ENCODE measurements at places on chromosomes 7 and 10.

- no peak for DNase-seq
Observed at GRCh38 chr7:126803990-126804389, 448.8 kb downstream of the GRM8 start.

GRCh38 chr10:57142925-57143576 is 782.0 kb upstream of the ZWINT start:
- DNase-seq: no peak

- no peak for DNase-seq
Observed at GRCh38 chr10:30190577-30191552, 131.5 kb upstream of the JCAD start.

GRCh38 chr7:16999541-17000267 is 117.9 kb upstream of the AGR3 start:
- no peak for DNase-seq

- no peak for DNase-seq
Observed at GRCh38 chr7:101174322-101174854, 5.7 kb downstream of the NAT16 start.

DNA sequence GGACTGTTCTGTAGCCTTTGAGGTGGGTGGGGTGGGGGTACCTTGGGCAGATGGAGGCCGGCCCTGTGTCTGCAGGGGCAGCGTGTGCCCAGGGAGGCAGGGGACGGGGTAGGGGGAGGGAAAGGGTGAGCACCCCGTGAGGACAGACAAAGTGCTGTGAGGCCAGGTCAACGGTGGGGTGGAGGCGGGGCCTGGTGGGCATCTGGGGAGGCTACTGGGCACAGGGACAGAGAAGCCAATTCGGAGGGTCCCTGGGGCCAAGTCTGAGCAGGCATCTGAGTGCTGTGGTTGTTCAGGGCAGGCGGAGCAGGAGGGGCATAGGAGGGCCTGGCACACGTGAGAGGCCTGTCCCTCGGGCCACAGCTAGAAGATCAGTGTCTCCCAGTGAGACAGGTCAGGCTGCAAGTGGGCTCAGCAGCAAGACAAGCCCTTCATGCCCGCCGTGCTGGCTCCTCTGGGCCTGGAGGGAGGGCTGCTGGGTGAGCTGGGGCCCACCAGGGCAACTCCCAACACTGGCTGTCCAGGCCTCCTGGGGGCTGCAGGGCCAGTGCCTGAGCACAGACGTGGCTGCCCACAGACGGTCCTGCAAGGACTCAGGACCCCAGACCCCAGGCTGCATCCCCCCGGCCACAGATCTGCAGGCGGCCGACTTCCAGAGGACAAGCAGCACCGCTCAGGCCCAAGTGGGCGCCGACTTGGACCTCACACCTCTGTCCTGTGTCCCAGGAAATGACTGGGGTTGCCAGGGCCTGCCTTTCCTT is 26.4 kb upstream of the KNDC1 start:
- DNase-seq: peak; percentile 20

DNA sequence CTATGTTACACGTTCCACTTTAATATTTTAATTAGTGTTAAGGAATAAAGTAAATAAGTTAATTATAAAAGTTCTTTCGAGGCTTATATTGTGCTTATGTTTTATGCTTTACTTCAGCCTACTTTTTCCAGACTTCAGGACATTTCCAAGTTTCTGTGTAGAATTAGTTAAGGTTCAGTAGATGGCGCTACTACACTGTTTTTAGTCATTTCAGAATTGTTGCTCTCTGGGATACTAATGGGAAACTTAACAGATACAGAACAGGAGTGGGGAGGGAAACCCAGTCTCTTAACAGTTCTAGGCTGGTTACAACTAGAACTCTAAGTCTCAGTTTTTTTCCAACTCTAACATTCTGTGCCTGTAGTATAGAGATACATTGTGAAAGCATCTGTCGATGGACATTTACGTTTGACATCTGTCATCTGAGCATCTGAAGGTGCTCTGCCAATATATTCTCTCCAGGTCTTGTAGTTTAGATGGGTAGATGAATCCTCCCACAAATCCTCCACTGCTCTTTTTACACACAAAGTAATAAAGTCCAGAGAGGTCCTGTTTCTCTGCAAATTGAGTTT is 56.8 kb upstream of the FAM171A1 start:
- DNase-seq: no peak

DNA sequence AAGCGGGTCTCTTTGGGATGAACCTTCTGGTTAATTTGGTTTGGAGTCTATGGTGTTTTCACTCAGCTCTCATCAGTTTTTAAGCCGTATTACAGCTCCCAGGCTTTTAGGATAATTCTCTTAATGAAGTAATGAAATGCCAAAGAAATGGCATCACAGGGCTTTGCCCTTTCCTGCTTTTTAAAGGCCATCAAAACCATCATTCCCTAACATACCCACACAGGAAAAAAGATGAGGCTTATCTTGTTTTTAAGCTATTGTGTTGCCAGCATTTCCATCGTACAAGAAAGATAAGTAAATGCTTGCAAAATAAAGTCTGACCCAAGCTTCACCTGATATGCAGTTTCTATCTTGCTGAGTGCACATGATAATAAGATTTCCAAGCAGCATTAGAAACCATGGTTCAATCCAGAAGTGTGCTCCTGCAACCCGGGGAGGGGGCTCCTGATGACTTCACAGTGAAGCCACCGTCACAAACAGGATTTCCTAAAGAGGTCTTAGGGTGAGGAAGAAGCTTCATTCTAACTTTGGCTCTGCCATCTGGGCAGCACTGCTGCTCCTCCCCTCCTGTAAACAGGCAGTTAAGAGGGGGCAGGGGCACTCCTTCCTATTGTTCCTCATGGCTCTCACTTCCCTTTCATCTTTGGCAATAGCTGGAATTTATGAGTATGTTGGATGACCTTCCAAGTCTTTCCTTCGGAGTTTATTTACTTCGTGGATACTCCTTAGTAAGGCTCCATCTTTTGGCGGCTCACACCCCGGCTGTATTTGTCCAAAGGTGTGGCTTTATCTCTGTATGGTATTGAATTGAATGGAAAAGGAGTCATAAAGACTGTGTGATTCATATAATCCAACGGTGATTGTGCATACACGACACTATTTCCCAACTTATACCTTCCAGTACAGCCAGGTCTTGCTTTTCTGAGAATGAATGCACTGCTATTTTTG is 55.2 kb upstream of the FAM133B start:
- DNase-seq: no peak

DNA sequence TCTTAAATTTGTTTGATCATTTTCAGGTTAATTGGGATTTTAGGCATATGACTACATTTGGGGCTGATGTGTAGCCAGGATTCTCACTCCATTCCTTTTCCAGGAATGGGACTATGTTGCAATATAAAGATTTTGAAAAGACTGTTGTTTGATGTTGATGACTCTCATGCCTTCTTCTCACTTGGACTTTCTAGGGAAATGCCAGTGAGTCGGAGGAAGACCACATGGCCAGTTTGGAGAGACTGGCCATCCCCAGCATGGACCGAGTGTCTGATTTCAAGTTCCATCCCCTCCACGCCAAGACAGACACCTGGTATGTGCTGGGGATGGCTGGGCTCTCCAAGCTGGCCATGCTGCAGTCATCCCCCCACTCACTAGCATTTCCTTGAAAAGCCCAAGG is 5.5 kb downstream of the IGFBP3 start:
- DNase-seq: no peak

GRCh38 chr10:88651101-88651551 is 13.1 kb upstream of the LIPF start:
- no peak for DNase-seq

- no peak for DNase-seq
Observed at GRCh38 chr7:105742787-105743186, 133.6 kb downstream of the ATXN7L1 start.

GRCh38 chr10:123651421-123652047 is 14.6 kb upstream of the GPR26 start:
- no peak for DNase-seq

- DNase-seq: no peak
Observed at GRCh38 chr10:34299105-34299611, 515.9 kb downstream of the PARD3 start.

GRCh38 chr7:51446356-51446755 is 129.7 kb upstream of the COBL start:
- DNase-seq: no peak

GRCh38 chr7:43439631-43440401 is 143.1 kb upstream of the STK17A start:
- DNase-seq: peak; percentile 59

- DNase-seq: no peak
Observed at GRCh38 chr10:123527151-123527550, 139.0 kb upstream of the GPR26 start.

GRCh38 chr10:46306516-46307184 is 19.9 kb downstream of the ANTXRL start:
- no peak for DNase-seq

- no peak for DNase-seq
Observed at GRCh38 chr10:101228966-101229265, 347 bp downstream of the LBX1 start.

- DNase-seq: no peak
Observed at GRCh38 chr10:129774736-129775401, 189.2 kb downstream of the EBF3 start.

DNA sequence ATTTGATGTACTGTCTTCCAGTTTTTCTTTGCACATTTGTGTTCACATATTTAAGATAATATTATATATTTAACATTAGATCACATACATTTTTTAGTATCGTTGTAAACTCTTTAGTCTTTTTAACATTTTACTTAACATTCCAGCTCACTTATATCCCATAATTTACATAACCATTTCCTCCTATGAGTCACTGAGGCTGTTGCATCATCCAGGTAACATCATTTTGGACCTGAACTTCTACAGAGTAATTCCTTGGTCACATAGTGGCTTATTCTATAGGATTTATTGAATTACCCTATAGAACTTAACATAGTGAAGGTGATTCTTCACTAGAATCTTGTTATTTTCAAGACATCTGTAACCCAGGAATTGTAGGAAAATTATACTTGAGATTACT is 194.4 kb downstream of the POU6F2 start:
- DNase-seq: no peak

DNA sequence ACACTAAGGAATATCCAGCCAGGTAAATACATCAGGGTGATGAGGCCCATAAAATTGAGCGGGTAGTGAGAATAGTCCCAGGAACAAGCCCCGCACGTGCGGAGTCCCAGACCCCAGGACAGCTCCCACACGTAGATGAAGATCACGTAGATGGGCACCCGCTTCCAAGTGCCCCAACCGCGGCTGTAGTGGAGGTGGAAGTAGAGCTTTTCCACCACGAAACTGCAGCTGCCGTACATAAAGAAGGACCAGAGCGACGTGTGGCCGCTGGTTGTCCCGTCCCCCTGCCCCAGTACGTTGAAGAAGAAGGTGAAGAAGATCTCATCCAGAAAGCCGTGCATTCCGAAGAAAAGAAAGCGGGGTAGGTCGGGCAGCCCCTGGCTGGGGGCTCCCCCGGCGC is 948 bp downstream of the TMEM229A start:
- DNase-seq: no peak

- DNase-seq: no peak
Observed at GRCh38 chr10:130757271-130757670, 554.2 kb downstream of the TCERG1L start.

- DNase-seq: peak; percentile 4
Observed at GRCh38 chr7:23696916-23697441, 13.0 kb upstream of the STK31 start.

- DNase-seq: no peak
Observed at GRCh38 chr7:31702354-31702753, 15.3 kb downstream of the PPP1R17 start.

- peak; percentile 12 for DNase-seq
Observed at GRCh38 chr7:141700848-141701371, 1.1 kb downstream of the DENND11 start.

DNA sequence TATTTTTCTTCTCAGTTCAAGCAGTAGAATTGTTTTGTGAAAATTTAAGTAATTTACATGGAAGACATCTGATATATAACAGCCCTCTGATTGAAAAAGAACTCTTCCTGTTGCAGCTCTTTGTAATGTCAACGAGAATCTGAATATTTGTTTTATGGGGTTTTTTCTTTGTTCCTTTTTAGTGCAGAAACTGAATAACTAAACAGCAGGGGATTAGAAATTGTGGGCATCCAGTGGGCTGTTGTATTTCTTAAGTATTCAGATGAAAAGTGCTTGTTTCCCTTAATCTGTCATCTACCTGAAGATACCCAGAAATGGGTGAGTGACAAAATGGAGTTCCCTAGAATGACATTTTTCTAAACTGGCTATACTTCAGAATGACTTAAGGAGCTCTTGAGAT is 7.4 kb downstream of the ARL4A start:
- DNase-seq: no peak

DNA sequence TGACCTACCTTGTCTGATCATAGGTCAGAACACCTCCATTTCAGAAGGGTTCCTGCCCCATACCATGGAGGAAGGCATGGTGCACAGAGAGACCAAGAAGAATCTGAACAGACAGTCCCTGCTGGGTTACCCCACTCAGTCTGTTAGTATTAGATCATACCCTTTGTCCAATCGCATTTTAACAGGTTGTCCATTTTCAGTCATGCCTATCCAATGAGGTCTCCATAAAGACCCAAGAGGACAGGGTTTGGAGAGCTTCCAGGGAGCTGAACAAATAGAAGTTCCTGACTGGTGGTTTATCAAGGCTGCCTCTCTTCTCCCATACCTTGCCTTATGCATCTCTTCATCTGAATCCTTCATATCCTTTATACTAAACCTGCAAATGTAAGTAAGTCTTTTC is 21.2 kb upstream of the SLC16A12 start:
- DNase-seq: no peak

- peak; percentile 34 for DNase-seq
Observed at GRCh38 chr10:114239117-114239993, at the start of gene VWA2. Gene VWA2, plus strand, starts transcription at chr10:114239254. Its CDS starts 9,460 bp downstream, at chr10:114248714.

DNA sequence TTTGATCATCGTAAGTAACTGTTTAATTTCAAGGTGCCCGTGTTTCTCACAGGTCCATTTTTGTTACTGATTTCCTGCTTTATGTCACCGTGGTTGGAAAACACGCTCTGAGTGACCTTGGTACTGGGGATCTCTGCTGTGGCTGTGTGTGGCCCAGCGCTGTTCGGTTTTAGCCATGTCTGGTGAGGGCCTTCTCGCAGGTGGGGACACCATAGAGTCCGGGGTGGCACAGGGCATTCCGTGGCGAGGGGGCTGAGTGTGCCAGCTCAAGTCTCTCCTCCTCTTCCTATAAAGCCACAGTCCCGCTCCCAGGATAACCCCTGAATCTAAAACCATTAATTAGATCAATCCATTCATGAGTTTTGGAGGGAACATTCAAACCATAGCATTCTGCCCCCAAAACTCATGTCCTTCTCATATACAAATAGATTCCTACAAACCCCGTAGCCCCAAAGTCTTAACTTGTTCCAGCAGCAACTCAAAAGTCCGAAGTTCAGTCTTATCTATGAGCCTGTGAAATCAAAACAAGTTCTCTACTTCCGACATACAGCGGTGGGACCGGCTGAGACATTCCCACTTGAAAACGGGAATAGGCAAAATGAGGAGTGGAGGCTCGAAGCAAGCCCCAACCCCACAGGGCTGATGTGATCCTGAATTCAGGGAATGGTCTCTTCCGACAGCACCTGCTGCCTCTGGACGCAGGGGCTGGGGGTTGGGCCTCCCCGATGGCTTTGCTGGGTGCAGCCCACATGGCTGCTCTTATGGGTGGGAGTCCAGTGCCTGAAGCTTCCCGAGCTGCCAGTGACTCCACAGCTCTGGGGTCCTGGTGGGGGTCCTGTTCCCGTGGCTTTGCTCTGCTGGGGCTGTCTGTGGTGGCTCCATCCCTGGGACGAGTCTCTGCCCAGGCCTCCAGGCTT is 55.0 kb upstream of the NKX6-2 start:
- no peak for DNase-seq

Data from GM12892 (cell line).